Natural killer cell (primary cell): ENCODE measurements at places on chromosomes 11 and 22. TPM values are rescaled to one million over a fixed set of nuclear protein-coding genes. Genes with fewer than 3 reads are reported as not detected.

FKBP2 gene
- total RNA-seq = 30.3 TPM

BDNF gene
- total RNA-seq = not detected

DLG2 gene
- total RNA-seq = 2.9 TPM

TECTA gene
- total RNA-seq = 0.56 TPM

APOC3 gene
- total RNA-seq = not detected

KCNQ1OT1 gene
- 0.75 TPM for total RNA-seq

SLC29A2 gene
- total RNA-seq = 1.8 TPM

DNA sequence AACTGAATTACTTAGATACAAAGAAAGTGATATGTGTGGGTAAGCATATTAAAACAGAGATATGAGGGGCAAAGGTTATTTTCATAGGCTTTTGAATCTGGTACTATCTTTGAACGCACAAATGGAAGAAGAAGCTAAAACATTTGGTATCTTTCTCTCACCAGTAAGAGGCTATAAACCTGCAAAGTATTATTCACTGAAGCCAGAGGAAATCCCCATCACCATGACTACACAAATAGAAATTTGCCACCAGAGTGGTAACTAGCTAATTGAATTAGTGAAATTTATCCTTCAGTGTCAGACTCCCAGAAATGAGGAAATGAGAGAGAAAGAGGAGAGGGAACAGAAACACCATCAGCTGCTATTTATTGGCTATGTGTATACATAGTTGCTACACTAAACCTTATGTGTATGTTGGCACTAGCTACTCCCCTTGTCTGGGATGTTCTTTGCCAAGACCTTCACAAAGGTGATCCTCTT lies 503.4 kb downstream of the DLG2 start:
- DNase-seq = no peak

DNA sequence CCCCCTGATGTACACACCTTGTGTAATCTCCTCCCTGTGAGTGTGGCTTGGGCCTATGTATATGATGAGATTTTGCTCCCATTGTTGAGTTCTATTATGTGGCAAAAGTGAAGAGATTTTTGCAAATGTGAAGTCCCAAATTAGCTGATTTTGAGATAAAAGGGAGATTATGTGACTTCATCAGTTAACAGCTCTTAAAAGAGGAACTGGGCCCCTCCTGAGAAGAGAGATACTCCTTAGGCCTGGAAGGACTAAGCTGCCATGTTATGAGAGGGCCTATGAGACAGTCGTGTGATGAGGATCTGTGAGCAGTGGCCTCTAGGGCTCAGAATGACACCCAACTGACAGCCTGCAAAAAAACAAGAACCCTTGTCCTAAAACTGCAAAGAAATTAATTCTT lies 93.4 kb downstream of the OR5AK2 start:
- DNase-seq = no peak

DNA sequence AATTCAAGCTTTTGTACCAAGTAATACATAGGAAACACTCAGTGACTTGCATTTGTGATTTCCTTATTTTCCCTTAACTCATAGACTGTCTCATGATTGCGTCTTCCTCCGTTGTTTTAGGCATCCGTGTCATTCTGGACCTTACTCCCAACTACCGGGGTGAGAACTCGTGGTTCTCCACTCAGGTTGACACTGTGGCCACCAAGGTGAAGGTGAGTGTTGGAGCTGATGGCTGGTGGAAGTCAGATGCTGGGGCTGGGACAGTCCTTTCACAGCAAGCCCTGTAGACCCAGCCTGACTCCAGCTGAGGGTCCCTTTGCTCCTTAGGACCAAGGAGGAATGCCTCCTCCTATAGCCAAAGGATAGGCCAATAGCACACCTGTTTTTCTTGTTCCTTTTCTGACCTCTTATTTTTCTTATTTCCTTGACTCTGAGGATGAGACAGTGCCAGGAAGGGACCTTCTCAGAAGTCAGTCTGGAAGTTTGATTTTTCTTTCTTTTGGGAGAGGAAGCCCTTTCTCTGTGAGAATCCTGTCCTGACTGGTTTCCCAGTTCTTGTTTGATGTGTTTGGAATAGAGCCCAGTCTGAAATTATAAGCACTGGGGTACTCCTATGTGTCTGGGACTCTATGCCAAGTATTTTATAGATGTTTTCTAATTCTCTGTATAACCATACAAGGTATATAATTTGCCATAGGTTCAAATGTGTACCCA lies 2.2 kb downstream of the SLC3A2 start:
- DNase-seq = no peak

DNA sequence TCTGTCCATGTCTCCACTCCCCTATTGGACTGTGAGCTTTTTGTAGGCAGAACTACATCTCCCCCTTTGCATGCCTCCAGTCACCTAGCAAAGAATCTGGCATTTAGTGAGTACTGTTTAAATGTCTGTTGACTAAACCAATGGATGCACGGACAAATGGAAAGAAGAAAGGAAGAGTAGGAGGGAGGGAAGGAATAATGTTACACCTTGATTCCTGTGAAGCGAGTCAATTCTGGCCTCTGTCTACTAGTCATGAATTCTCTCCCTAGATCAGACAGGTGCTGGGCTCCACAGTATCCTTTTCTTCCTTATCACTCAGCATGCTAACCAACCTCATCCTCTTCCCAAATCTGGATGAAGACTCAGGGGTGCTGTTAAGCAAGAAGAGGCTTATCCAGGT lies 33.6 kb downstream of the GALNT18 start:
- DNase-seq = no peak

DNA sequence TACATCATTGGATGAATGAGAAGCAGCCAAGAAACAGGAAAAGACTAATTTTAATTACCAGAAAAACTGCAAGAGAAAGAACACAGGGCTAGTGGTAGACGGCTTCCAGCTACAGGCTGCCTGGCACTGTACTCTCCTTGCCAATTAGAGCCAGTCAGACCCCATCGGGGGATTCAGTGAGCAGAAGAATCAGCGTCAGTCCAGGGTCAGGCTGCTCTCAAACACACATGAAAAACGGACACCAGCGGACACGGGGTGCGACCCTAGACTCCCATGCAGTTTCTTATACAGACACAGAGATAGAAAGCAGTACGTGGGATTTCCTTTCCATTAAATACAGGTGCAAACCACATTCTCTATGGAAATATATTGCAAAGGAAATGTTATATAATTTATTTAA lies 1.1 kb upstream of the CNTN5 start:
- DNase-seq = no peak

GRCh38 chr22:46007848-46008261 lies 30.9 kb upstream of the WNT7B start:
- no peak for DNase-seq

DNA sequence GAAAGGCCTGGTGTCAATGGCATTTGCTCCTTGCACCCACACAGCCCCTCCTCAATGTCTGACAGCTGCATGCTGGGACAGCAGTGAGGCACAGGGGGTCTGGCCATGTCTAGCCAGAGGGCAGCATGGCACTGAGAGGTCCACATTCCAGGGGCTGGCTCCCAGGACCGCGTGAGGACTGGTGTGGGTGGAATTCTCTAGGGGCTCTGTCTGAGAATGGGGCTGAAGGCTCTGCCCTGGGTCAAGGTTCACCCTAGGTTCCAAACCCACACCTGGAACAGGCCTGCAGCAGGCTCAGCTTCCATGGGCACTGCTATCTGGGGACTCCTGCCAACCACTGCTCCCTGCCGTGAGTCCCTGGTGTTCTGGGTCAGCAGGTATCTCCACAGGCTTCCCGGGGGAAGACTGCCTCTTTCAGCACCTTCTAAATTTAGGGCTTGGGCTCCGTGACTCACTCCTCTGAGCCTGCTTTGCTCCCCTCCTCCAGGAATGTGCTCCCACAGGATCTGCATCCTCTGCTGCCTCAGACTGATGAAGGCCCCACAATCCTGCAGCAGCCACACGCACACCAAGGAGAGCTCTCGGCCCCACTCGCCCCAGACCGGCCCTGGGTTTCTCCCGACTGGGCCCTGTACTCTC lies 4.2 kb downstream of the STARD10 start:
- no peak for DNase-seq

DNA sequence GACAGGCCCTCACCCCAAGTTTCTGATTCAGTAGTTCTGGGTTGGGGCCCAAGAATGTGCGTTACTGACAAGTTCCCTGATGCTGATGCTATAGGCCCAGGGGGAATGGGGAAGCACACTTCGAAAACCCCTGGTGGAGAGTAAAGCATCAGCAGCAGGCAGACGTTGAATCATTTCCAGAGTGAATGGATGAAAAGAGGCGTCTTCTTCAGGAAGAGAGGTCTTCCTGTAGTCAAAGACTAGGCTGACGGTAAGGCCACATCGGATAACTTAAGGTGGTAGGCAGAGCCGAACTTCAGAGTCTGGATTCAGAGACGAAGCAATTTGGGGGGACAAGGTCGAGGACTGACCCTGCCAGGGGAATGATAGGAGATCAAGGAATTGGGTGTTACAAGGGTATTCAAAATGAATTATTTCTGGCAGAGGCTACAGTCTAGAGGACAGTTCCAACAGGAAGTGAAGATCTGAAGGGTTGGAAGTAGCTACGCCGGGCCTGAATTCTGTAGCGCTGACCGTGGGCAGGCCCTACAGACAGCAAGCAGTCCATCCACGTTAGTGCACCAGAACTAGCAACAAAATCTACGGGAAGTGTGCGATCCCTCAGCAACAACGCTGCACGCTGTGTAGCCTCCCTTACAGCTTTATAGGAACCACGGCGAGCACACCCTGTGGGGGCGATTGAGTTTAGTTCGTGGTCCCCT lies 862 bp upstream of the CENATAC start:
- DNase-seq = peak; percentile 71
